ENCODE measurements at places on chromosomes 11 and 22. TPM values are rescaled to one million over a fixed set of nuclear protein-coding genes. Genes with fewer than 3 reads are reported as not detected.

GRCh38 chr22:36110306-36110881 lies 50.2 kb downstream of the APOL3 start:
- no peak for DNase-seq

DNA sequence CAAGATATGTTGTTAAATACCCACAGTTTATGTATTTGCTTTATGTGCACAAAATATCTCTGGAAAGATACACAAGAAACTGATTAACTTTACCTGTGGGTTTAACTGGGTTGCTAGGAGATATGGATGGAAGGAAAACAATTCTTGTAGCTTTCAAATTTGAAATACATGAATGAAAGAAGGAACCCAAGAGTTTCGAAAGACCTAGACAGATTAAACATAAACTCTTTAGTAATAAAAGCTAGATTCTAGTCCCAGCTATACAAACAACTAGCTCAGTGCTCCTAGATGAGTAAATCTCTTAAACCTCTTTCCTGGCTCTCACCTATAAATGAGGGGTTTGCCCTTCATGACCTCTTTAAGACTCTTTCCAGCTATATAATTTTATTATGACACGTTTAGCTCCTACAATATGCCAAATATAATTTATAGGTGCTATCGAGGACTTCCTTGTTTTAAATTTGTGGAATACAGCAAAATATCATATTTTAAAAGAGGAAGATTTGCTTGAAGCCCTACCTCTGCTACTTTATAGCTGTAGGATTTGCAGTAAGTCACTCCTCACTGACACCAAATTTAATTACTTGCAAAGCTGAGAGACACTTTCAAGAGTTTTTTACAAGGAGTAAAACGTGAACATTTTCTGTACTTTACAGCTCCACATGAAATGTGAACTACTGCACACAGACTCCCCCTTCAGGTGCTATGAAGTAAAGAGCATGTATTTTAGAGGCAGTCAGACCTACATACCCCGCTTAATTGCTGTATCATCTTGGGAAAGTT lies 50.7 kb downstream of the RRAS2 start:
- DNase-seq: no peak

DNA sequence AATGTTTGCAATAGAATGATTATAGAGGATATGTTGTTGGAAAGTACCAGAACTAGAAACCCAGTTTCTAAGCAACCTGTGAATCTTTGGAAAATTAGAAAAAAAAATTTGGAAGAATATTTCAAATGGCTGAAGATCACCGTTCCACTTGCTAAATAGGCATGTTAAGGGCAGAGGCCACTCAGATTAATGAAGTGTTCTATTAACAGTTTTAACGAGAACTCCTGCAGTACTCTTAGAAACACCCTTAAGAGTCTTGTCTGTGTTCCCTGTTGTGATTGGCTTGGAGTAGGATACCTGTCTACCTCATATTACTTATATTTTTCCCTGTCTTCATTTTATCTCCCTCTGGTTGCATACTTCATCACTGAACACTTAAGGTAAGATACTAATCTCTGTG lies 4.6 kb downstream of the C11orf54 start:
- no peak for DNase-seq

DNA sequence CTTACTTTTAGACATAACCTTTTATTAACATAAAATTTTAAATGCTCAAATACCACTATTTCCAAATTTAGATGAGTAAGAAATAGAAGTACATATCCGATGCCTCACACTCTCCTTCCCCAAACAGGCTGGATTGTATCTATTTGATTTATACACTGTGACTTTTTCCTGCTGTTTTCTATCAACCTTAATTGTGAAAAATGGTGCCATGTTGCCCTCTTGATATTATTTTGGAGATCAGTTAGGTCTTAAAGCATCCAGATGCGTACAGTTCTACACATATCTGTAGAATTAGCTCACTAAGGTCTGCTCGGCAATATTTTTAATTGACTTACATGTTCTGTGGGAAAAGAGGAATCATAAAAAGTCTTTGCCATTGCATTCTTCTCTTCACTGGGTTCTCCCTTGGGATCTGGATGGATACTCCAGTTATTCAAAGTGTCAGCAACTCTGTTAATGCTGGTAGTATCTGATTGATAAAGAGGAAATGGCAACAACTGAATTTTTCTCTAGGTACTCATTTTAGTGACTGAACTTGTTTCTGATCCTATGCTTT lies 27.2 kb downstream of the EIF3M start:
- DNase-seq: no peak

OR10A2 gene
- total RNA-seq: not detected
